ENCODE measurements at places on chromosomes 11 and 22.

DNA sequence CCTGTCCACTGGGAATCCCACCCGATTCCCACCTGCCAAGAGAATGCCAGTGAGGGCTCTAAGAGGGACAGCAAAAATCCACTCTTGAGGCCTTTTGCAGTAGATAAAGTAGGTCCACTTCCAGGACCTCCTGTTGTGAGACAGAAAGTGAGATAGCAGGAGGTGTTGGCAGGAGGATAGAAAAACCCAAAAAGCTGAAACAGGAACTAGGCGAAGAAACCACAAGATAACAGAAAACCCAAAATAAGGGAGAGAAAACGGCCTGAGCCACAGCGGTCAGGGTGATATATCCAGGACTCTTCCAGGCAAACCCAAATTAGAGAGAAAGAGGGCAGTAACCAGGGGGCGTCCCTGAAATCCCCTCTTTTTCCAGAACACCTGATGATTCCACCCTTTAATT is 79.7 kb upstream of the LINC01488 start:
- DNase-seq = peak; percentile 9

DNA sequence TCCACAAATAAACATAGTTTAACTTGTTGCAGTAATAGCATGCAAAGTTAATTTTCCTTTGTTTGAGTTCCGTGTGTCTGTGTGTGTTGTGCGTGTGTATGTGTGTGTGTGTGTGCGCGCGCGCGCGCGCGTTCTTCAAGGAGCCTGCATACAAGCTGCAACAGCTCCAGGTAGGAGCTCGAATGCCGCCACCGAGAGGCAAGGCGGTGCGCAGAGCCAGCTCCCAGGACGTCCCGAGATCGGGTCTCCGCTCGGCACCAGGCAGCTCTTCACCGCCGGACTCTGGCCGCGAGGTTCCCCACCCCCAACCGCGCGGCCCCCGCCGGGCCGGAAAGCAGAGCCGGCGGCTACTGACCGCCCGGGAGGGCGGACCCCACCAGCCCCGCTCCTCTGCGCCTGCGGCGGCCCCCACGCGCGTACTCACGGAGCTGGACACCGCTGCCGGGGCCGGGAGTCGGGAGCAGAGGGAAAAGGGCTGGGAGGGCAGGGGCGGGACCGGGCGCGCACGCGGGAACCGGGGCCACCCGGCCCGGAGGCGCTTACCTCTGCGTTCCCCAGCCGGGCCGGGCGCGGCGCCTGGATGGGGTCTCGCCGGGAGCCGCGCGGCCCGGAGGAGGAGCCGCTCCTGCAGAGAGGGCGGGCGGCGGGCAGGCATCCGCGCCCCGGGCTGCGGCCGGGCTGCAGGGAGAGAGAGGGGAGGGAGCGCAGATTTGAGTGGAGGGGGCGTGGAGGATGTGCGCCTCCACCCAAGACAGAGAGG is 40.4 kb upstream of the AKIP1 start:
- DNase-seq = peak; percentile 88

DNA sequence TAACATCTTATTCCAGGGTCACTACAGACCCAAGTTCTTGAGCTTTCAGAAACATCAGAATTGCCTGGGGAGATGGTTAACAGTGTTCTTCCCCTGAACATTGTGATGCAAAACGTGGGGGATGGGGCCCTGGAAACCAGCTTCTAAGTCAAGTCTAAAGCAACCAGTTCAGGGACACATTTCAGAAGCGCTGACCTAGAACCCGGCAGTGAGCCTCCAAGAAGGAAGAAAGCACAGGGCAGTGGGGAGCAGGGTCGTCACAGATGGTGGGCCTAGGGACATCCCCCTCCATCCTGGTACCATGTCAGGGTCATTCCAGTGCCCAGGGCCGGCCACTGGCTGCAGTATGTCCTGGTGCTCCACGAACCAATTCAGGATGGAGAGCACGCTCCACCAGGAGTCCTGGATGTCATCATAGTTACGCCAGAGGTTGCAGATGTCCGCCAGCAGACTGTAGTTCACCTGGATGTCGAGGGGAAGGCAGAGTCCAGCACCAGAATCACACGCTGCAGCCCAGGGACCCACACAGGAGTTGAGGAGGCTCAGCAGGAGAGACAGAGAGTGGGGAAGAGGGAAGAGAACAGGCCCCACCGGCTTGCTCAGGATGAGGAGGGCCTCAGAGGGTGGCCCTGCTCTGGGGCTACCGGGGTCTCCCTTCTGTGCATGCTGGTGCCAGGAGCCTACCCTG is 5.0 kb downstream of the NAGA start:
- DNase-seq = no peak

DNA sequence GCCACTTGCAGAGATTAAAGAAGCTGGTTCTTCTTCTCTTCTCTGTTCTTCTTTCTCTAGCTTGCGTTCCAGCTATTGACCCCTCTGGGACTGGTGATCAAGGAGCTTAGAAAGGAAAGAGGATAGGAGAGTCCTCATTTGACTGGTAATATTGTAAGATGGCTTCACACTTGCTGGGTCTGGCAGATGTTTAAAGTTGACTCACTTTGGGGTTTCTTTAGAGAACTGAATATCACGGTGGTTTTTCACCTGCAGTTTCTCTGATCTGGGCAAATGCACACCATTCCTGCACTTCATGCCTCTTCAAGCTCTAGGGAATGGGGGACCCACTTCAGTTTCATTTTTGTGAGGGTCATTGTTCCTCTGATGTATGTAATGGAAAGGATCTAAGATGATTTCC is 41.8 kb upstream of the DEUP1 start:
- no peak for DNase-seq

- DNase-seq = no peak
Observed at GRCh38 chr11:59417023-59417422, 9.2 kb downstream of the OR5A2 start.

GRCh38 chr11:69879729-69880005 is 60.5 kb upstream of the FGF3 start:
- DNase-seq = no peak

GRCh38 chr11:45511566-45511965 is 153.9 kb downstream of the CHST1 start:
- peak; percentile 64 for DNase-seq
